H1 (cell line): ENCODE measurements at places on chromosomes 1 and 21.

DNA sequence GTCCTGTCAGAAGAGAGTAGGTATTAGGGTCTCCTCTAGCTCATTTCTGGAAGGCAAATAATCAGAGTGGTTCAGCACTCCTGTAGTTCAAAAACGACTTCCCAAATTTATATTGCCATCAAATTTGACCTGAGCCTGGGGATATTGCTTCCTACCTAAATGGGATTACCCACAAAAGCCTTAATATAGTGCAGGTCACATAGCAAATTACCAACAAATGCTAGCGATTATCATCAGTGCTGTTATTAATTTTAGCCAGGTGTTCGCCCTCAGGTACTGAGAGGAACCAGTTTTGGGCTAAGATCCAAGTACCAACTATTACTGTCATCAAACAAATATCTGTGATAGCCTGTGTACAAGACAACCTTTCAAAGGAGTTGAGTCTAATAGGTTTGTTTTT is 661.8 kb upstream of the PTBP2 start:
- no peak for DNase-seq

- DNase-seq: no peak
Measured at GRCh38 chr21:23876925-23877558, 1730.2 kb downstream of the MRPL39 start.

DNA sequence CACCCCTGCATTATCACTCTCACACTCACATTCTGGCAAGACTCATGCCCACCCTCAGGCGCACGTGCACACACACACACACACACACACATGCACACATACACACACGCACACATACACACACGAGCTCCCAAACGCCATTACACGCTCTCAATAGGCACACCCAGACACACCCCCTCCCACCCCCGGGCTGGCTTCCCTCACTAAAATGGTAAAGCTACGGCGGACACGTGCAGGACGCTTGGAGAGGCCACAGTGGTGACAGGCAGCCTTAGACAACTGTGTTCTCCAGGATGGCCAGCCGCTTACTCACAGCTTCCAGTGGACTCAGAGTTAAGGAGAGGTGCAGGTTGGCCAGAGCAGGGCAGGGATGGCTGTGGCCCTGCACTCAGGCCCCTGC is 10.1 kb downstream of the MATN1 start:
- no peak for DNase-seq

DNA sequence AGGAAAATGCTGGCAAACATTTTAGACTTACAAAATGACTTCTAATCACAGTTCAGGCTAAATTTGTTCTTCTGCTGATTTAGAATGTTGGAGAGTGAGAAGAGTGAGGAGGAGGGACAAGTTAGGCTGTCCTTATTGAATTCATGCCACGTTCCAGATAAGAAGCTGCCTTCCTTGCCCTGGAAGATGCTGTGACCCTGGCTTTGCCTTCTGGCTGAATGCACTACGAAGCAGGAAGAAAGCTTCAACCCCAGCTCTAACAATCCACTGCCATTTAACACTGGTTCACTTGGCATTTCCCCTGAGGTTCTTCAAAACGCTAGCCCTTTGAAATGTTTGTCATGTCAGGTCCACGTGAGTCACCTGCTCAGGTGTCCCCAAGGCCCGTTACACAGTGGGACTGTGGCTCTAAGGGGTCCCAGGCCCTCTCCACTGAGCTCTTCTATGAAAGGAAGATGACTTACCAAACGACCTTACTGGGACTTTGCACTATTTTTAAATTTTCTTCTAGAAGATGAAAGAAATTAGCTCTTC is 30.0 kb upstream of the LRRC8C start:
- no peak for DNase-seq

- no peak for DNase-seq
Measured at GRCh38 chr1:52238887-52239707, 97.2 kb downstream of the ZFYVE9 start.

DNA sequence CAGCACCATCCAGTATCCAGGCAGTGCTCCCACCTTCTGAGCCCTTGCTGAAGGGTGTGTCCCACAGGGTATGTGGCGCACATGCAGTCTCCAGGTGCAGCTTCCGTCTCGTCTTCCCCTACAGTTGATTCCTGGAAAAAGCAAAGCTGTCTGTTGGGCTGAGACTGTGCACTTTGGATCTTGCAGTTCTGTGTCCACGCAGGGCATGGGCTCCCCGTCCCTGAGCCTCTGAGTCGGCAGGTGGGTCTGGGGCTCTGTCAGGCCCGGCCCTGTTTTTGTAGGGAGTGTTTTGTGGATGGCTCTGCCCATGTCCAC is 32.8 kb downstream of the SNAP47 start:
- no peak for DNase-seq
